Renal cortical epithelial cell (primary cell): ENCODE measurements at places on chromosomes 12 and 14. TPM values are rescaled to one million over a fixed set of nuclear protein-coding genes. Genes with fewer than 3 reads are reported as not detected.
A peak's percentile ranks its signal among the peaks of the same experiment; 100 is the strongest.

DNA sequence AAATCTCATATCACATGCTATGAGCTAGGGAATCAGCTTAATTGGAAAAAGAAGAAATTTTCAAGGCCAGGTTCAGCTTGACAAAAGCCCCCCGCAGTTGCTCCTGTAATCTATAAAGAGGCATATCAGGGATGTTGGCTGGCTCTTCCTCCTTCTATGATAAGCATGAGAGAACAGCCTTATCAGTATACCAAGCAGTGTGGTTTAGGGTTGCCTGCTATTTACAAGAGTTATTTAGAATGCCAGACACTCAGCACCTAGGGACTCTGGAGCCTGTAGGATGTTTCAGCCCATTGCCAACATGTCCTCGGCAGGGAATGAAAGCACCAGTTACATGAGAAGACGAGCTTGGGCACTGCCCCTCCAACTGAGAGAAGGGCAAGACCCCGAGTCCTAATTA, 89.5 kb upstream of the TMPO start:
- no peak for DNase-seq

GRCh38 chr14:89175881-89176799, 240.9 kb downstream of the FOXN3 start:
- DNase-seq, result no peak

GRCh38 chr12:21697904-21698630, 40.4 kb upstream of the LDHB start:
- peak; percentile 43 for DNase-seq

GRCh38 chr12:45294906-45295305, 79.0 kb downstream of the ANO6 start:
- DNase-seq, result no peak

DNA sequence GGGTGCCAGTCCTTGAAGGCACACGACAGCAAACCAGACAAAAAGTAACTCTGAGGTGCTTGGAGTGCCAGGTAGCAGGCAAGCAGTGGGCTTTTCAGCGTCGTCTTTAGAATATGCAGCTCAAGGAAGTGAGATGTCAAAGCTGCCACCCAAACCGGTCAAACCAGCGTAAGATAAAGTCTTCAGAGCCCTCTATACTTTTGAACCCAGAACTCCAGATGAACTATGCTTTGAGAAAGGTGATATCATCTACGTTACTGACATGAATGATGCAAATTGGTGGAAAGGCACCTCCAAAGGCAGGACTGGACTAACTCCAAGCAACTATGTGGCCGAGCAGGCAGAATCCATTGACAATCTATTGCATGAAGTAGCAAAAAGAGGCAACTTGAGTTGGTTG, 95.9 kb downstream of the TBX3 start:
- DNase-seq, result no peak

GRCh38 chr12:76030341-76031080, 1.1 kb downstream of the PHLDA1 start:
- DNase-seq, result no peak

GRCh38 chr12:50665609-50666008, 98.3 kb upstream of the ATF1 start:
- no peak for DNase-seq

- DNase-seq, result no peak
Observed at GRCh38 chr12:99024191-99024590, 379.1 kb downstream of the APAF1 start.

DNA sequence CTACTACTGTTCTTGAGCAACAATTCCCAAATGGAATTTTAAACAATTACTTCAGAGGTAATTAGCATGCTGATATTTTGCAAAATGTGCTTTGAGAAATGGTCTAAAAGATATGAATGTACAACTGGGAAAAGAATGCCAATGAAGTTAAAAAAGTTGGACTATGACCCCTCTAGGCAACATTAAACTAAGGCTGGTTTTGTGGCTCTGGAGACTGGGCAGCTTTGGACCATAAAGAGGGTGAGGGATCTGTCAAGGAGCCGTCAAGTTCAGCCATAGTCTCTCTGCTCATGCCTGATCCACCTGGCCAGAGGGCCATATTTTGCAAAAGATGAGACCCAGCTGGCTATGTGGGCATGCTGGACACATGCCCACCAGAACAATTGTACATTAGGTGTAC, 38.8 kb downstream of the CMAS start:
- DNase-seq, result no peak

GRCh38 chr12:90299121-90299520, 590.5 kb upstream of the ATP2B1 start:
- no peak for DNase-seq

DNA sequence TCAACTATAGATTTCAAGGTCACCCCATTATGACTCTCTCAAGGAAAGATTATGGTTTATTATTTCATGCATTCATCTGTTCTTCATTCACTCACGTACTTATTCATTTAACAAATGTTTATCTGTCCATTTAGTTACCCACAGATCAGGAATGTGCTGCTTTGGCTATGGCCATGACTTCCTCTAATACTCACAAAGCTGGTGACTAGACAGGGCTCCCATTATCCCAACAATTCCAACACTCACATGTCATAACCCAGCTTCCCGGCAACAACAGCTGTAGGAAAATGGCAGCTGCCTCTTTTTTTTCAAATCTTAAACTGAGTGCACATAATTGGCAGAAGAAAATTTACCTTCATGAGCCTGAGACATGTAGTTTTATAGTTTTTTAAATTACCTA, 190.8 kb upstream of the CCDC196 start:
- DNase-seq, result no peak

GRCh38 chr12:113794774-113795173, 171.4 kb downstream of the RBM19 start:
- no peak for DNase-seq

DNA sequence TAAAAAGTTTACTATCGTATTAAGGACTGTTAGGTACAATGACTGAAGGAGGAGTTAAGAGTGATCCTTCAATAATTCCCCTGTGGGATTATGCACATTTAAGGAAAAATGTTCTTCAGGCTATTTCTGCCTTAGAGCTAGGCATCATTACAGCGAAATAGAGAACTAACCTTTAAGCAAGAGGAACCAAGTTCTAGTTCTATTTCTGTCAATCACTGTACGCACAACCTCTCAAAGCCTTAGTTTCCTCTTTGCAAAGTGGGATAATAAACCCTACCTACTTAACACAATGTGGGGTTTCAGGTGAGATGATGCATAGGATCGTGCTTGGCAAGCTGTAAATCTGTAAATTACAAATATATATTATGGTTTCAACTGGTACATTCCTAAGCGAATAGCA, 15.4 kb downstream of the NTF3 start:
- no peak for DNase-seq

- no peak for DNase-seq
Observed at GRCh38 chr12:26231470-26231869, 36.1 kb downstream of the SSPN start.

DNA sequence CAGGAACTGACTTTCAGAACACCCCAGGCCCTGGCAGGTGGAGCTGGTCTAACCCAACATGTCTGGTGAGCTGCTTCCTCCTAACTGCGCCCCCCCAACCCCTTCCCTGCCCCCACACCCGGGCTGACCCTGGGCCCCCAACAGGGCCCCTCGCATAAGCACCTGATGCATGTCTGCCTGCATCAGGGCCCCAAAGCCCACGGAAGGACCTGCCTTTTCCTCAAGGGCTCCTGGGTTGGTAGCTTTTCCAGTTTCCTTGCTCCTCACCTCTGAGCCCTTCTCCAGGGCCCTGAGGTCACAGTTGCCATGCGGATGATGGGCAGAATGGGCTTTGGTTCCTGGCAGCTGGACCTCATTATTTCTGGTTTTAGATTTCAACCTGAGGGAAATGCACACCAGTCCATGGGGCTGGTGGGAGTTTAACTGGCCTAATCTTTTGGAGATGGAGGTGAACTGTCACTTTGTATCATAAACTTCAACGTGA, 18.5 kb downstream of the TESC start:
- DNase-seq, result no peak

DNA sequence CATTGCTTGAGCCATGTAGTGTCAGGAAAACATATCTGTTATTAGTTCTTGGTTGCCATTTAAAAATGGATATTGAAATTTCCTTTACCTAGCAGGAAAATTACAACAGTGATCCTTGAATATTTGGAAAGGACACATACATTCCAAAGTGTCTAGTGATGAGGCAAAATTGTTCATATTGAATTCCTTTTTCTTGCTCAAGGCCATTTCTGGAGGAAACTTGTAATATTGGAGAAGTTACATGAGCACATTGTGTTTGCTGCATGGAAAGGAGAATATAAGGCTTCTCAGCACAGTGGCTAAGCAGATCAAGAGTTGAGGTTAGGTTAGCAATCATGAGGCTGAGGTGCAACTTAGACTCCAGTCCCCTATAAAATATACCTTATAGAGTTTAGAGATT, 121.9 kb downstream of the PDE3A start:
- DNase-seq, result no peak

GRCh38 chr14:100580316-100581227, 6.6 kb downstream of the BEGAIN start:
- no peak for DNase-seq

- DNase-seq, result peak; percentile 61
Observed at GRCh38 chr12:111780615-111781014, 13.9 kb downstream of the ALDH2 start.

GRCh38 chr12:7723926-7724325, 12.7 kb downstream of the DPPA3 start:
- no peak for DNase-seq

TDRD9 gene
- total RNA-seq, result 2.8 and 4.5 TPM in 2 replicates

TMEM132C gene
- not detected in 2 replicates for total RNA-seq

MYF5 gene
- 0.35 TPM in 1 of 2 replicates, not detected in the other for total RNA-seq

KCNH3 gene
- 4.3 TPM in 1 of 2 replicates, not detected in the other for total RNA-seq
